ENCODE measurements at places on chromosomes 11 and 22.

DNA sequence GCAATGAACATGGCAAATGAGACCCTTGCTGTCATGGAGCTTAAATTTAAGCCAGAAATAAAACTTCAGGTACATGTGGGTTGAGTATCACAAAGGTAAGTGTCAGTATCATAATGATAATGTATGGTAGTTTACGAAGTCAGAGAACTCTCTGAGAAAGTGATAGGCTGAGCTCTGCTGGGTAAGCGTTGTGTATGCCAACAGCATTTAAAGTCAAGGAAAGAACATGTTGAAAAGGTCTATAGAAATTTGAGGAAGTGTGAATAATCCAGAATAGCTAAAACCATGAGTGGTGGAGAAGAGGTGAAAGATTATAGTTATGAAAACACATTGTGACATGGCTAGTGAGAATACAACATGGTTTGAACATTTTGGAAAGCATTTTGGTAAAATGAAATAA is 17.4 kb upstream of the CTSC start:
- peak; percentile 47 for DNase-seq

DNA sequence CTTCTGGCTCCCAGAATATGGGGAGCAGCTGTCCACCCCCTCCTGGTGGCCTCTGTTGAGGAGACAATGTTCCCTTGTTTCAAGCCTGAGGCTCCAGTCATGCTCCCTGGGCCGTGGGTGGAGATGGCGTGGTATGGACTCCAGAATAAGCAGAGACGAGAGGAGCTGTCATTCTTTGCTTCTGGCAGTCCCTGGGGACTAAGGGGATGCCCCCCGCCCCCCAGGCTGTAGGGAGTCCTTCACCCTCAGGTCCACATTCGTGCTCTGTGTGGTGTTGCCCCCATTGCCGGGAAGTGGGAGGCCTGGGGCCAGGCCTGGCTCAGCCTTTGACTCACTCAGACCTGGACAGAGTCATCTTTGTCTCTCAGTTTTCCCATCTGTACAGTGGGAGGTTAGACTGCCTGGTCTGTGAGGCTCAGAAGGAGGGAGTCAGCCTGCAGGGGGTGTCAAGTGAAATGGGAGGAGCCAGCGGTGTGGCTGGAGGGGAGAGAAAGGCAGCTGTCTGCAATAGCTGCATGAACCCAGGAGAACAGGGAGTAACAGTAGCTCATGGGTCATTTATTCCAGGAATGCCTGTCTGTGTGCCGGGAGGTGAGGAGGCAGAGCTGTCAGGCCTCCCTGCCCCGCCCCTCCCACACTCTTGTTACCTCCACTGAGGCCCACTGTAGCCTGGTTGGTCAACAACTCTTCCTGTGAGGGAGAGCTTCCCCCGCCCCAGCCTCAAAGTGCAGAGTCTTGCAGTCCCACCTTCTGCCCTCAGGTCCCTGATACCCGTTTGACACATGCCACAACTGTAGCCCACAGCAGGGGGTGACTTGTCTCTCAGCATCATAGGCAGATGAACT is 6.3 kb downstream of the ARHGEF17 start:
- DNase-seq, result no peak

- no peak for DNase-seq
These were observed 165.1 kb downstream of the DBX1 start for GRCh38 chr11:19995145-19995544.

DNA sequence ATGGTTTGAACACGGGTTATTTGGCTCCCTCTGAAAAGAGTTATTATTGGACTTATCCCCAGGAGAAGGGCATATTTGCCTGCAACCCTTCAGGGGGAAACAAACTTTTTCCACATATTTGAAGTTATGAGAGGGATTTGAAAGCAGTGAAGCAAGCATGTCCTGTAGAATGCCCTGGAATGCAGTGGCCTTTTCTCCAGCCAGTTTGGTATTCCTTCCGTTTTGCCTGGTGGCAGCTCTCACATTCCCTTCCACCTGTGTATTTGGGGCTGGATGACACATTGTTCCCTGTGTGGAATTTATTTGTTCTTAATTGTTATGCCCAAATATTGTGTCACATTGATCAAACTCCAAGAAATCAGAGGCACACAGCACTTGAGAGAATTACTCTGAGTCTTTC is 59.0 kb downstream of the OSBP2 start:
- DNase-seq, result no peak

- no peak for DNase-seq
These were observed 40.3 kb downstream of the MEI1 start for GRCh38 chr22:41739576-41739975.

GRCh38 chr11:129702410-129703398 is 112.9 kb upstream of the TMEM45B start:
- DNase-seq, result no peak

DNA sequence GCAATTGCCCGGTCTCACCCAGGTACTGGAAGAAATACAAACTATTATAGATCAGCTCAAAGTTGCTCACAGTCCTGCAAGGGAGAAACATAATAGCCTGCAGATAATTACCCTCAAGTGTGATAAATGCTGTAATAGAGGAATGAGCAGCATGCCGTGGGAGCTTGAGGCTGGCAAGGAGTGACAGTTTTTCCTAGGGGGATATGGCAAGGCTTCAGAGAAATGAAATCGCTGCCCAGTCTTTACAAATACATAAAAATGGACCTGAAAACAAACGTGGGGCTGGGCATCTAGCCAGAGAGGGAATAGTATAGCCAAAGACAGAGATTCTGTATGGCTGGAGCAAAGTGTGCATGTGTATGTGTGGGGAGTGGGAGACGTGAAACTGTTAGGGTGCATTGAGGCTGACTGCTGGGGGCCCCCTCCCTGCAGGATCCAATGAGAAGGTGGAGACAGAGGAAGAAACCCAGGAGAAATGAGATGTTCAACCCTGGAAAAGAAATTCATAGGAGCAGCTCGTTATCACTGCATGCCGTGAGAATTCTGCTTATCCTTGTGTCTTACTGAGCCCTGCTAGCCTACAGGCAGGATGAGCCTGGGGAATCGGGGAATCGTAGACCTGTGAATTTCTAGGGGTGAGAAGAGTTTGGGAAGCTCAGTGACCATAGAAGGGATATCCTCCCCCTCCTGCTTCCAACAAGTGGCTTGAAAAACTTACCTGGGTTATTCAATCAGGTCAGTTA is 167.0 kb downstream of the LDLRAD3 start:
- no peak for DNase-seq

- no peak for DNase-seq
These were observed 92.1 kb downstream of the PARVA start for GRCh38 chr11:12469451-12469850.

- DNase-seq, result no peak
These were observed 15.8 kb downstream of the TBRG1 start for GRCh38 chr11:124638500-124638899.

GRCh38 chr22:38706101-38706900 is 557 bp downstream of the GTPBP1 start:
- DNase-seq, result no peak

DNA sequence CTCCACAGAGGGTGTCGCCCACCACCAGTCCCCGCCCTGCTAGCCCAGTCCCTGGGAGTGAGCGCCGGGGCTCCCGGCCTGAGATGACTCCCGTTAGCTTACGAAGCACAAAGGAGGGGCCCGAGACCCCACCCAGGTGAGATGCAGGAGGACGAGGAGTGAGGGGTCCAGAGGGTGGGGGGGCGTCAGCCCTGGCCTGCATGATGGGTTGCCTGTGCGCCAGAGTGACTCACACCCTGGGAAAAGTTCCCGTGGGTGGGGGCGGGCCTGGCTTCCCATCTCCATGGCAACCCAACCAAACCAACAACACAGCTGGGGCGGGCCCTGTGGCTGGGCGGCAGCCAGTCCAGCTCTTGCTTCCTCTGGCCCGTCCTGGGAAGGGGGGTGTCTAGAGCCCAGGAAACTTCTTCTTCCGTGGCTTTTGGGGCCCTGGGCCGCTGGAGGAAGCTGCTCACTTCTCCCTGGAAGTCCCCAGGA is 4.5 kb downstream of the GAS2L1 start:
- no peak for DNase-seq

DNA sequence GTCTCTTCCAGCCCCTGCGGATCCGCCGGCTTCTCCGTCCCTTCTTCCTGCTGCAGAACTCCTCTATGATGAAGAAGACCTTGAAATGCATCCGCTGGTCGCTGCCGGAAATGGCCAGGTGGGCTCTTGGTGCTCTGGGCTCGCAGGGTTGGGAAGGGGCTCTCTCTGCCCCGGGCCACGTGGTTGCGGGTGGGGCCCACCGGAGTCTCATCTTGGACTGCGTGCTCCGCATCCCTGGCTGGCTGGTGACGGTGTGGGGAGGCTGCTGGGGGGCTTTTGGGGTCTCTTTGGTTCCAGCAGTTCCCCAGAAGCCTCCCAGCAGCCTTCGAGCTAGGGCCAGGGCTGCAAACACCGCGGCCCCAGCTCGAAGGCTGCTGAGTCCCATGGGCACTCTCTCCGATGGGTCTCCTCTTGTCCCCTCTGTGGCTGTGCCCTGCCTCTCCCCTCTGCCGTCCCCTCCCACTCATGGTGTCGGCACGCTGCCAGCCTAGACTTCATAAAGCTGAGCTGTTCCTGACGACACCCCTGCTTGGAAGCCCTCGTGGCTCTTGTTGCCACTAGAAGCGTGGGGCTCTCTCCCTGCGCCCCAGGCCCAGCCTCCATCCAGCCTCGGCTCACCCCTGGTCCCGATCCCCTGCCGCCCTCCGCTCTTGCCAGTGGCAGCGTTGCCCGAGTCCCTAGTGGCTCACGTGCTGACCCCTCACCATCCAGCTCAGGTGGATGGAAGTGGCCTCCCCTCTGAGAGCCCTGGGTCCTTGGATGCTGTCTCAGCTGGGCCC is 14.3 kb downstream of the TPCN2 start:
- no peak for DNase-seq

GRCh38 chr22:25900880-25901279 is 158.9 kb downstream of the MYO18B start:
- no peak for DNase-seq

- DNase-seq, result peak; percentile 53
These were observed 42.0 kb downstream of the FAM83F start for GRCh38 chr22:40036591-40037225.

GRCh38 chr11:121810291-121810690 is 305.7 kb downstream of the BLID start:
- DNase-seq, result no peak

- no peak for DNase-seq
These were observed 28.0 kb upstream of the CABP7 start for GRCh38 chr22:29691636-29692326.

DNA sequence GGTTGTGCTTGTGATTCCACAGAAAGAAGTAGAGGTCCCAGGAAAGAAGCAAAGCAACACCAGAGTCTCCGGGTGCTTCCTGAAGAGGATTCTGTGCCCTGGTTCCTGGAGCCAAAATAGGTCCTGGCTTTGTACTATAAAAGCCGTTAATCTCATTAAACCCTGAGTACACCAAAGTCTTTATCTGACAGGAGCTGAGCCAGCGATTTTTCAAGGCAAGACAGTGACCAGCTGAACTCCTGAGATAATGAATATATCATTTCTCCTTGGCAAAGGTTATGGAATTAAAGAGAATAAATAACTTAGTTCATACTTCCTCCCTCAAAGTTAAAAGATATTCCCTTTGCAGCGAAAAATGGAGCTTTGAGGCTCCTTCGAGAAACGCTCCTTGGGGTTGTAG is 5.2 kb downstream of the TMEM138 start:
- DNase-seq, result no peak

DNA sequence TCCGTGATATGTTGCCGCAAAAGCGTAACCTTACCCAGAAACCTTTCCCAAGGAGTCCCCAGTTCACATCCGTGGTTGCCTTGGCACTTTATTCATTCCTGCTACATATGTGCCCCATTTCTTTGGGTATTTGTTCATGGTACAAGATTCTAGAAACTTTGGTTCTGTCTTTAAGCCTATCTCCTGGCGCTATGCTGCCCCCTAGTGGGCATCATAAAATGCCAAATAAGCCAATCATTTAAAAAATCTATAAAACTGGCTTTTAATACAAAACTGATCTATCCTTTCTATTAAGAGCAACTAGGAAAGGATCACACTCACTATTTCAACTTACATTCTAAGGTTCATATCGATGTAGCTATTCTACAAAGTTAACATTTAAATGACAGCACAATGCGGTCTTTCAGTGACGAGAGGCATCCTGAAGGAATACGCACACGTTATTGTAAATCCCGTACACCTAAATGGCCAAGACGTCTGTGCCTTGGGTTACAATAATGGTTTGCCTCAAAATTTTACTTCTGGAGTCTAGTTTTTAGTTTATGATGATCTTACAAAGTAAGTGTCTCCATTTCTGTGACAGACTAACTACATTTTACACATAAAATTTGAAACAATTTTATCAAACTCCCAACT is 16.2 kb downstream of the PIWIL3 start:
- no peak for DNase-seq

- DNase-seq, result no peak
These were observed 51.9 kb downstream of the SPECC1L start for GRCh38 chr22:24322522-24322921.

DNA sequence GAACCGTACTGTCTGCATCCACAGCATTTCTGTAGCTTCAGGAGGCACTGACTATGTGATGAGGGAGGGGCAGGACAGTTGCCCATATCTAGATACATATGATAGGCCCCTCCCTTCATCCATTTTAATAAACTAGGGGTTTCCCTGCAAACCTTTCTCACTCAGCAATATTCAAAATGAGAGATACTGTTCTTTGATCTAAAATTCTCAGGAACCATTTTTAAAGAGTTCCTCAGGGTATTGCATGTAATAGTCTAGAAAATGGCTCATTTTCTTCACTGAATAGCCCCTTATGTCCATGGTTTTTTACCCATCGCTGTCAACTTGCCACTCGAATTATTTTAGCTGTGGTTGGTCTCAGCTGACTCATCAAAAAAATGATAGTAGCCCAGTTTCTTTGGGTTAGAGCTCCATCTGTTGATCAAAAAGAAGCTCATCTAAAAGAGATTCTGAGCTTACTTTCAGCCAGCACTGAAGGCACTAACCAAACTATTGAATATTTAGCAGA is 37.0 kb upstream of the DNAJB7 start:
- DNase-seq, result peak; percentile 26

DNA sequence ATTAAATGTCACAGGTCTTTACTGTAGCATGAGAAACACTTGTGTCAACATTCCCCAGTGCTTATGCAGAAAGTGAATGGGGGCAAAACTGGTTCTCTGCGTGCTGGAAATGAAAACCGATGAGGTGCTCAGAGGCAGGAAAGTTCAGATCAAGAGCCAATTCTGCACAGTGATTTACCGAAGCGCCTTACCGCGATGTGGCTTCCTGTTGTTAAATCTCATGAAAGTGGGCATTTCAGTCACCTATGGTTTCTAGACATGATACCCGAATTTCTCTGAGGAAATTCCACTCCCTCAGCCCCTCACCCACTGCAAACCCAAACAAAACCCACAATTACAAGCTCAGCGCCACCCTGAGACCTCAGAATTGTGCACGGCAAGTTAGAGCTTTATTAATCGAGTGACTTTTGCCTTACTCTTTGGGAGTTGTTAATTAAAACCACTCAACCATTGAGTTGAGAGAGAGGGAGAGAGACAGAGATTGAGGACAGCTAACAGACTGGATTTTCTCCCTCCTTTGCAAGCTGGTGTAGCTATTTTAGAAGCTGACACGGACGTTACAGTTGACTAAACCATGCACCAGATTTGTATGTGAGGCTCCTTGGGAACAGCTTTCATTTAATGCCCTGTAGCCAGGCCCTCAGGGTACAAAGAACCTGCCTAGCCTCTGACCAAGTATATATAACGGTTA is 196.4 kb downstream of the DBX1 start:
- no peak for DNase-seq
